ENCODE measurements at places on chromosomes 2 and 18.

GRCh38 chr18:356778-357177, 88.9 kb upstream of the THOC1 start:
- DNase-seq, result no peak

GRCh38 chr2:127893494-127893893, 7.7 kb upstream of the AMMECR1L start:
- no peak for DNase-seq

DNA sequence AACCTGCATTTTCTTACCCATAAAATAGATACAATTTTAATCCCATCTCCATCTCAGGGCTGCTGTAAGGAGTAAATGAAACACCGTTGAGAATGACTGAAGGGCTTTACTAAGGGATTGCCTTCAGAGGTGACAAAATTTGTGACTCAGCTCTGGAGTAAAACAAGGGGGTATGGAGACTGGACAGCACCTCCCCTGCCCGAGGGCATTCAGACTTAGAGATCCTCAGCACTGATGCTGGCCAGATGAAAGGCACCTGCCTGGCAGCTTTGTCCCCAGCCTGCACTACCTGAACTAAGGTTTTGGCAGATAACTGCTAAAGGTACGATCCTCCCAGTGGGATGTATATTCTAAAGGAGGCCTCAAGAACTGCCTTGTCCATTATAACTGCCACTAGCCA, 105.9 kb upstream of the STPG4 start:
- DNase-seq, result no peak

GRCh38 chr2:145615626-145616025, 1095.7 kb upstream of the ZEB2 start:
- peak; percentile 24 for DNase-seq

DNA sequence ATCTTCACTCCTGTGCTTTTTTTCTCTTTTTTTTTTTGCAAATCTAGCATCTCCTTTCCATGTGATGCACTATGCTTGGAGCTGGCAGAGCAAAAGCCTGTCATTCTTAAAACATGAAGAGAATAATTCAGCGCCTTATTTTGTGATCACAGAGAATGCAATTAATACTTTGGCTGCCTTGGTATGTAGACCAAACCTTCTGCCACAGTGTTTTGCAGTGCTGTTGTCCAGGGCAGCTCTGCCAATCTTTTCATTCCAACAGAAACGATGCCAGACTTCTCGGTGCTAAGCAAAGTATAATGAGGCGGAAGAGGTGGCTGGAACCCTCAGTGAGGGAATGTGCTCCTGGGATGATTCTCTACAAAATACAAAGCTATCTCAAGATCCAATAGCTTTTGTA, 25.6 kb downstream of the BCL2 start:
- DNase-seq, result no peak

- DNase-seq, result no peak
Observed at GRCh38 chr2:190625691-190626090, 23.2 kb upstream of the NAB1 start.

DNA sequence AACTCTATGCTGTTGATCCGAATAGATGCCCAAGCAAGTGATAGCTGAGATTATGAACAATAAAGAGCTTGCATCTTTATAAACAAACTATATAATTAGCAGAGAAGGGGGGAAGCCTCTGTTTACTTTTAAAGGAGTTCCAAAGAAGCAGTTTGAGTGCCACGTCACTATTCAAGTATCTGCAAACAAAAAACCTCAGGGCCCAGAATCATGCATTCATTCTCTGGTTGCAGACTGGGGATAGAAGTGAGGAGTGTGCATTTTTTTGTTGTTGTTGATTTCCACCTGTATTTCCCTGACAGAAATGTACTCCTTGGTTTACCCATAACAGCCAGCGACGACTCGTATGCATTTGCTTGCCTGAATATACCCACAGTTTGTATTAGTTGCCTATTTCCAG, 264.3 kb downstream of the PTGR3 start:
- DNase-seq, result no peak

GRCh38 chr2:132797556-132797955, 127.6 kb upstream of the LYPD1 start:
- DNase-seq, result no peak

- no peak for DNase-seq
Observed at GRCh38 chr18:58584200-58585127, 44.4 kb downstream of the ALPK2 start.

- no peak for DNase-seq
Observed at GRCh38 chr18:55114876-55115275, 155.6 kb upstream of the CCDC68 start.

- DNase-seq, result no peak
Observed at GRCh38 chr18:11587846-11588245, 21.6 kb upstream of the SLC35G4 start.

- no peak for DNase-seq
Observed at GRCh38 chr2:227545990-227546389, 52.7 kb upstream of the SCYGR2 start.

GRCh38 chr2:70143314-70144150, 47.3 kb downstream of the C2orf42 start:
- peak; percentile 78 for DNase-seq

- peak; percentile 3 for DNase-seq
Observed at GRCh38 chr2:70907130-70908057, 28.3 kb upstream of the ATP6V1B1 start.

DNA sequence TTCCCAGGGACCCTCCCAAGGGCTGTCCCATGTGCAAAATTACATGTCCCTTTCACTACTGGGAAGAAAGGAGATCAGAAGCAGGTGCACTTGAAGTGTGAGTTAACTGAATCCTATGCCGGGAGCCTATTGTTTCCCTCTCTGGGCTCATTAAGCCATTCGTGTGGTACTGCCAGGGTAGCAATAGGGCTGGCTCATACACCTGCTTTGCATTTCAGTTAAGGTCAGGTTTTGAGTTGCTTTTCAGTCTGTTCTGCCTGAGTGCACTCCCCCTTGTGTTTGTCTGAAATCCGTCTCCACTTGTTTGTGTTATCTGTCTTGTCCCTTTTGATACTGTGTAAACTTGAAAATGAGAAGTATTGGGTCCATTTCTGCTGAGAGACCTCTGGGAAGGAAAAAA, 1232.6 kb upstream of the NRXN1 start:
- DNase-seq, result no peak

DNA sequence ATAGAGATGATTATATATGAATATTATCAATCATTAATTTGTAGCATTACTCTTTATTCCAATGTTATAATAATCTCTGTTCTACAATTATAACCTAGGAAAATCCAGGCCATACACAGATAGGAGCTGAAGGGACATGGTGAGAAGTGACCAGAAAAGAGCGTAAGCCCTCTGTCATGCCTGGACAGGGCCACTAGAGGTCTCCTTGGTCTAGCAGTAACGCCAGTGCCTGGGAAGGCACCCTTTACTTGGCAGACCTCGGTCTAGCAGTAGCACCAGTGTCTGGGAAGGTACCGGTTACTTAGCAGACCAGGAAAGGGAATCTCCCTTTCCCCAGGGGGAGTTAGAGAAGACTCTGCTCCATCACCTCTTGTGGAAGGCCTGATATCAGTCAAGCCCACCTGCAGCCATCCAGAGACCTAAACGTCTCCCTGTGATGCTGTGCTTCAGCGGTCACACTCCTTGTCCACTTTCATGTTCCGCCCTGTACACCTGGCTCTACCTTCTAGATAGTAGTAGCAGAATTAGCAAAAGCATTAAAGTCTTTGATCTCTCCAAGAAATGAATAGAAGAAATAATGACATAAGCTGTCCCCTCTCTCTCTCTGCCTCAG, 447.5 kb upstream of the FSIP2 start:
- peak; percentile 82 for DNase-seq

DNA sequence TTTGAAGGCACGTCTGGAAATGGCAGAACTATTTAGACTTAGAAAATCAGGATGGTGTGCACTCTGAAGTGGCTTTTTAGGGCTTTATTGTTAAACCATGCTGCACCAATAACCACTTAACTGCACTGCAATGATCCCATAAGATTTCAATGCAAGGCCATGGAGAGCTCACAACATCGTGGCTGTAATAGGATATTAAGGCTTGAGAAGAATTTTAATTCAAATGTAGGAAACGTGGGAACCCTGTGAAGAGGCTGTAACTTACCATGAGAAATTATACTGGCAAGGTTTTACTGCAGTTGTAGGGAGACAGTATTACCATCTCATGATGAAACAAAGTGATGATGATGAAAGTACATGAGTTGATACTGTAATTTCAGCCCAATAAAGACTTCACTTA, 242.5 kb downstream of the AFF3 start:
- no peak for DNase-seq

DNA sequence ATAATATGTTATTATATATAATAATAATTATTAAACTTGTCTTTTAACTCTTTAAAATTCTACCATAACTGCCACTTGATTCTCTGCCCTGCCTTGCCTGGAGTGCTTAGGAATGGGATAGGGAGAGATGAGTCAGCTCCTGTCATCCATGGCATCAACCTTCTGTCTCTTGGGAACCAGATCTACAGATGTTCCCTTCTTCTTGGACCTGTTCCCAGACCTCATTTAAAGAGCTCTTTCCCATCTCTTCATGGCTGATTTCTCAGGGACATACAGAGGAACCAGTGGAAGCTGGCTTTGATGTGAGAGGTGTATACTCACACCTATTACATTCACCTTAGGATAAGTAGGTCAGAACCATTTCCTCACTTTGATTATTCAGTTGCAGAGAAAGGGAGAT, 155.3 kb upstream of the MYO3B start:
- DNase-seq, result no peak

GRCh38 chr2:16613539-16614011, 52.1 kb downstream of the CYRIA start:
- no peak for DNase-seq

DNA sequence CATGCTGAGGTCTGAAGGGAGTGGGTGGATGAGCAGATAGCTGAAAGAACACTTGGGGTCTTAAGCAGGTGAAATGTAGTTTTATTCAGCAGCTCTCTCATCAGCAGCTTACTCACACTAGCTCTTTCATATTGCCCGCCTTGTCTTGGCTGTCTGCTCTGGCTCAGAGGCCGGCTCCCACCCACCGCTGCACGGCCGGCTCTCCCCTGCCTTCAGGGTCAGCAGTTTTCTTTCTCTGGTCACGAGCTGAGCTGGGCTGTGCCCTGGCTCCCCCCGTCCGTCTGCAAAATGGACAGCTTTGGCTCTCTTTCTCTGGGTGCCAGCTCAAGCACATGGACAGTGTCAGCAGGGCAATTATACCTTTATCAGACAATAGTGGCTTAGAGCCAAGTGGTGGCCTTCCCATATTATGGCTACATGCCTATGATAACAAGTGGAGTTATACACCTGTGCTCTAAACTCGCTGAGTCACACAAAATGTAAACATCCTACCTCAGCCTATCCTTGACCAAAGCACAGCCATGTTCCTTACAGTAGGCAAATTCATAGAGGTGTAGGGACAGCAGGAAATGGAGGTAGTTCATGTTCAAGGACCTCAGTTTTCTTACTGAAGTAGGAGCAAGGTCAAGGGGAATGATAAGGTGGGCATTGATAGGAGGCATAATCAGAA, 224.8 kb downstream of the SOCS6 start:
- DNase-seq, result no peak

GRCh38 chr18:79515944-79516351, 120.2 kb downstream of the NFATC1 start:
- DNase-seq, result no peak

GRCh38 chr18:23401400-23402347, 51.4 kb upstream of the RIOK3 start:
- peak; percentile 93 for DNase-seq

GRCh38 chr2:32229635-32230034, 35.1 kb downstream of the NLRC4 start:
- DNase-seq, result no peak

- no peak for DNase-seq
Observed at GRCh38 chr2:99960790-99961189, 181.6 kb downstream of the AFF3 start.

DNA sequence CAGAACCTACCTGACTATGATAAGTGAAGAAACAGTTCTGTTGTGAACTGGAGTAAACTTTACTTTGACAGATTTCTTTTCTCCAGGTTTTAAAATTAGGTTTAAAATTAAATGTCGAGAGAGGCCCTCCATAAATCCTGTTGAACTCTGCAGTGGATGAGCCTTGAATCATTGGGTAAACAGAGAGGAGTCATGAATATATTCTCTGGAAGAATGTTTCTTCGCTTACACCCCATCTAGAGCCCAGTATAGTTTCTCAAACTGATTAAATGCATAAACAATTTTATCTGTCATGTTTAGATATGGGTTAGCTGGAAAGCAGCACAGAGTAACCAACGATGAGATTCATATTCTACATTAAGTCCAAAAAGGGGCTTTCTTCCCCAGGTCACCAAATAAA, 84.0 kb downstream of the ZAP70 start:
- no peak for DNase-seq

GRCh38 chr2:174493549-174494331, 6.9 kb upstream of the GPR155 start:
- DNase-seq, result no peak

- DNase-seq, result no peak
Observed at GRCh38 chr18:61545281-61546245, 212.3 kb downstream of the CDH20 start.

DNA sequence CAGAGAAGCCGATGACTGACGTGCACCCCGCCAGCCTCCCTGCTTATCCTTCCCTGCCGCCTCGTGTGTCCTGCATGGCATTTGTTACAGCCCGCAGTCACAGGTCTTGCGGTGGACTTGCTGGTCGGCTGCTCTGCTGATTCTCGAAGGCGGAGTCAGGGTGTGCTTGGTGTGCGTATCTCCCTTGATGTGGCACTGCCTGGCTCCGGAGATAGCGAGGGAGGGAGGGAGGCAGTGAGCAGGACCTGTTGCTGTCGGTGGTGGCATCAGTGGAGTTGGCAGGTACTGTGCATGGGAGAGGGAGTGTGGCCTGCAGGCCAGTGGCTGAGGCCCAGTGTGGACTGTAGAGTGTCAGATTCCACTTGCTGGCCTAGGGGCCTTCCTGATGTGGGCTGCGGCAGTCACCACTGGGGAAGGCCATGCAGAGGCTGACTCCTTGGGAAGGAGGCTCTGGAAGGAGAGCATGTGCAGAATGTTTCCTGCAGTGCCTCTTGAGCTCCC, 198.9 kb downstream of the AGAP1 start:
- no peak for DNase-seq

- DNase-seq, result no peak
Observed at GRCh38 chr2:206343816-206344215, 69.4 kb downstream of the ZDBF2 start.
